ENCODE measurements at places on chromosomes 13 and 19.

- no peak for DNase-seq
These were observed 5.8 kb upstream of the ERCC2 start for GRCh38 chr19:45376045-45376724.

- peak; percentile 28 for DNase-seq
These were observed 10.8 kb downstream of the PLPPR3 start for GRCh38 chr19:810883-811489.

- DNase-seq: no peak
These were observed 13.3 kb upstream of the PRKD2 start for GRCh38 chr19:46730187-46730586.

GRCh38 chr13:108924134-108924533 lies 294.7 kb downstream of the MYO16 start:
- no peak for DNase-seq

DNA sequence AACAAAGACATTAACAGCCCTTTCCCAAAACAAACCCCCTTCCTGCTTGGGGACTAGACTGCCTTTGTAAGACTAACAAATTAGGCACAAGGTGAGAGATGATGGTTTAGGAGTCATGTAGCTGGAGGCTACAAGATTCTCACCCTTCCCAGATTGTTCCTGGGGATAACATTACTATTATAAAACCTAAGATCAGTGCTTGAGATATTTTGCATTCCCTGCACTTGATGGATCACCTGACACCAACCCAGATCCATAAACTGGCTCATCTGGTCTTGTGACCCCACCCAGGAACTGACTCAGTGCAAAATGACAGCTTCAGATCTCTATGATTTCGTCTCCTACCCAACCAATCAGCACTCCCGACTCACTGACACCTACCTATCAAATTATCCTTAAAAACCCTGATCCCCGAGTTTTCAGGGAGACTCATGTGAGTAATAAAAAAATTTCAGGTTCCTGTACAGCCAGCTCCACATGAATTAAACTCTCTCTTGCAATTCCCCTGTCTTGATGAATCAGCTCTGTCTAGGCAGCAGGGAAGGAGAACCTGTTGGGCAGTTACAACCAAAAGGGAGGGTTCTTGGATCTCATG lies 2.4 kb upstream of the ZNF616 start:
- DNase-seq: no peak

DNA sequence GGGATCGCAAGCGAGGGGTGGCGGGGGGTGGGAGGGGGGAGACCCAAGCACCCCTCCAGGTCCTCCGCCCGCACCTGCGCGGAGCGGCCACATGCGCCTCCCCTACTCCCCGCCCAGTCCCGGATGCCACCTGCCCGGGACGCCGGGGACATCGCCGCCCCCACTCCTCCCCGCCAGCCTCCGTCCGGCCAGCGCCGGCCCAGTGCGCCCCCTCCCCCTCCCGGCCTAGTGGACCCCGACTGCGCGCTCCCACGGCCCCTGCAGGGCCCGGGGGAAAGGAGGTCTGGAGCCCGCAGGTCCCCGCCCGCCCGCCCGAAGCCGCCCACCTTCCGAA lies 263 bp downstream of the RHPN2 start:
- peak; percentile 30 for DNase-seq

GRCh38 chr19:55656552-55656951 lies 1.7 kb downstream of the U2AF2 start:
- DNase-seq: no peak

GRCh38 chr13:48295271-48295670 lies 8.3 kb upstream of the RB1 start:
- no peak for DNase-seq

- DNase-seq: no peak
These were observed 6.6 kb upstream of the TPTE2 start for GRCh38 chr13:19567820-19568534.

DNA sequence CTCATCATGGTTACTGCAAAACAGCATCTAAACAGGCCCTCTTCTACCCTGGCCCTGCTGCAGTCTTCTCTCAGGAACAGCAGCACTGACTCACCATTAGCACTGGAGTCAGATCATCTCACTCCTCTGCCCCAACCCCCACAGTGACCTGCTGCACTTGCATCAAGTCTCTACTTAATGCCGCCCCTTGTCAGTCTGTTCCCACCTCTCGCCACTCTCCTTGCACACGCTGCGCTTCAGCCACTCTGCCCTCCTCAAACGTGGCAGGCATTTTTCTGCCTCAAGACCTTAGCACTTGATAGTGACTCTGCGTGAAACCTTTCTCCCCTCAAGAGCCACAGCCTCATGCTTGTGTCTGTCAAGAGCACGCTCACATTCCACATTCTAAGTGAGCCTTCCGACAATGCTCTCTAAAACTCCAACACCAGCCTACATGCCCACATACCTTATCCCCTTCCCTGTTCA lies 22.1 kb downstream of the MIPEP start:
- no peak for DNase-seq

- no peak for DNase-seq
These were observed 1537.4 kb downstream of the SLITRK1 start for GRCh38 chr13:82344867-82345266.

DNA sequence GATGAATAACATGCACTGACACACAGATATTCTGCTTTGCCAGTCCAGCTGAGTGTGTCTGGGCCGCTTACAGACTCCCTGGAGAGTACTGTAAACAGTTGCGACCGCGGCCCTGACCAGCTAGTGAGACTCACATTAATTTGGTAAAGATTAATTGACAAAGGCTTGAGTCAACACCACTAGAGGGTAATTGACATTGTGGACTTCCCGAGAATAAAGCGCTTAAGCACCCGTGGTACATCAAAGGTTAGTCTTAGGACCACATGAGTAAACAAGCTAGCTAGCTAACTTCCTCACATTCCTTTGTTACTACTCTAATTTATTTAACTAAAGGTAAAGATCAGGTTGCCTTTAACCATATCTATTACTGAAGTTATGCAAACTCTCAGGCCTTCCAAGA lies 624.4 kb upstream of the ARGLU1 start:
- DNase-seq: no peak

- DNase-seq: no peak
These were observed 68.6 kb downstream of the ERCC5 start for GRCh38 chr13:102914339-102914930.

- no peak for DNase-seq
These were observed 122.6 kb upstream of the FNDC3A start for GRCh38 chr13:48852911-48853727.

GRCh38 chr19:20124879-20125278 lies 42.1 kb upstream of the ZNF486 start:
- no peak for DNase-seq

DNA sequence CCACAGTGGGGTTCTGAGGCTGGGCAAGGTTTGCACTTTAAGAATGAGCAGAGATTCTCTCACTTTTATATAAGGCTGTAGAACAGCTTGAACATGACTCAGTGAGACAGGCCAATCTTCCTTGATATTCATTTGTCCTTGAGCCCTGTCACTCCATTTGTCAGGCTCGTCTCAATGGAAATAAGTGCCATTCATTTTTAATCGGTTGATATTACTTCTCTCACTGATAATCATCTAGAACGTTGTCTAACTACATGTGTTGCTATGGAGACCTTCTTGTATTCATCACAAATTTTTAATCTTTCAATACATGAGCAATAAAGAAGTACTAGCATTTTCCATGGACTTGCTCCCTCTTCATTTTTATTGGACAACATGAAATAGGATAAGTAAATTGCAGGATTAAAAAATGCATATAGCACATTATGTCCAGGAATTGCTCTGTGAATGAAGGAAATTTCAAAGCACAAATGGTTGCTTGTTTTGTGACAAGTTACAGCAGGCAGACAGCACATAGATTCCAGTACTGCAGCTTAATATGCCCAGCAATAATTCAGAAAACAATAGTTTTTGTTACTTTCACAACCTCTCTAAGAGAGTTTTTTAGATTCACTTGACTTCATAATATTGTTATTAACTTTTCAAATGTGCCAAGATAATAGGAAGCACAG lies 1178.4 kb upstream of the ATXN8OS start:
- no peak for DNase-seq

DNA sequence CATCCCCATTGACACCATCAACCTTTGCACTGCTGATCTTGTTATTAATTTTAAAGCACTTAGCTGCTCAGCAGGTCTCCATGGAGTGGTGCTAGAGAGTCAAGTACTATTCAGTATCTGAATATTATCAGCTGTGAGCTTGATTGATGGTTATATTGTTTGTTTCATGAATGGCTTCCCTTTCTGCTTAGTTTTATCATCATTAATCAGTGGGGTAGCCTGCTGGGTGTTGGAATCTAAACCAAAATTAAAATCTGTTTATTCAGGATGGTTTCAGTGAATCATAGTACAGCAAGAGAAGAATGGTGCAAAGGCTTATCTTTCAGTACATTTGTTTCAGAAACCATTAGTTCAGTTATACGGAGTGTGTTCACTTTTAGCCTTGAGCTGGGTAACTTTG lies 42.5 kb upstream of the SCEL start:
- DNase-seq: no peak

DNA sequence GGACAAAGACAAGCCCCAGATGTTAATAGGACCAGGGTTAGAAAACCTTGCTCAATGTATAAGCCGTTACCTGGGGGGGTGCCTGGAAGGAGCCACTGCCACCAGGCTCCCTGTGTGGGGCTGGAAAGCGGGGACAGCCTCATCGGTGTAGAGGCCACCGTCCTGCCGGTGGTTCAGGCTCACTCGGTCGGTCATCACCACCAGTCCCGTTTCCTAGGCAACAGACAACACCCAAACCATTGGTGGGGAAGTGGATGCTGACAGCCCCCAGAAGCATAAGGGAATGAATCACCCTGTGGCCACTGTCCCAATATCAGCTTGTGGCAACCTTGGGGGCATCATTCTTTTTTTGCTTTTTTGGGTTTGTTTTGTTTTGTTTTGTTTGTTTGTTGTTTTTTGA lies 55.8 kb downstream of the CPAMD8 start:
- no peak for DNase-seq

- DNase-seq: no peak
These were observed 1139.7 kb upstream of the SPRY2 start for GRCh38 chr13:81480634-81481033.

DNA sequence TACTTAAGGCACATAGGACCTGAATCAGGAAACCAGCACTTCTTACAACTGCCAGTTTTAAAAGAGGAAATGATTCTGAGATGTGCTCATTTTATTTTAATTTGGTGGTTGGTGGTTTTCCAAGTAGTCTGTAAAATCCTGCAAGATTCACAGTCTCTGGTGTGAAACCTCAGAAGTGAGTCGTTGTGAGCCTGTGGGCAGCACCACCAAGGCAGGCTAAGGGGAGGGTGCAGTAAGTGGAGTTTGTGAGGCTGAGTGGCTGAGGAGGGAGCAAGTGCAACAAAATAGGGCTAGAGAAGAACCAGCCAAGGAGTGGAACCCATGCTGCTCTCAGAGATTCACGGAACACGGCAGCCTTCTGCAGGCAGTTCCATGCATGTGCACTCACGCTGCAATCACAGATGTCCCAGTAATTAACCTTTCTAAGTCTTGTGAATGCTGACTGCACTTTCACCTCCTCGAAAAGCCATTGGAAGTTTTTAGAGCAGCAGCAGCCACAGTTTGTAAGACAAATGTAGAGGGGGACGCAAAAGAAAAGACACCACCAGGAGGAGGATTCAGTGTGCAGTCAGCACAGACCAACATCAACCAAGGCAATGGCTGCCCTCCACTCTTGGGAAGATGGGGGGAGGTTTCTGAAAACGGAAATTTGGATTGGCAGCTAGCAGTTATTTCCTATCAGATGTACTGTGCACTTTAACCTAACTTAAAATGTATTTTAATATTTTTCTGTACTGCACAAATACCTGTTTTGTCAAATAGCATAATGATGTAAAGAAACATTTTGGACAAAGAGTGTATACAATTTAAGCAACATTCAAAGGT lies 44.9 kb downstream of the ESD start:
- DNase-seq: no peak

DNA sequence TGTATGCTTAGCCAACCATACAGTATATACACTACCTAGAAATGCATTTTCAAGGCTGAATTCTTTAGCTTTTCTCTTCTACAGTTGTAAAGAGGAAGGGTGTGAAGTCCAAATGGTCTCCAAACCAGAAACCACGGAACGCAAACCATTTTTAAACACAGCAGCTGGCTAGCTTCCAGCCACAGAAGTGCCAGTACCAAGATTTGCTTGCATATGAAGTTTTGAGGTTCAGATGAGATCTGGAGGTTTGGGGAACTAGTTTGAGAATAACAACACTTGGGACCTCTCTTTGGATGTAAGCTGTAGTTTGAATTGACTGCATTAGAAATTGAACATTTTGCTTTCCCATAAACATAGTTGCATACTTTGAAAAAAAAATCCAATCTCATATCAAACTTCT lies 1243.5 kb downstream of the EFNB2 start:
- DNase-seq: no peak
